ENCODE measurements at places on chromosomes 11 and 22.

- DNase-seq, result no peak
Measured at GRCh38 chr11:100484948-100485347, 202.1 kb upstream of the ARHGAP42 start.

- DNase-seq, result no peak
Measured at GRCh38 chr22:26464312-26464711, 19.3 kb downstream of the HPS4 start.

DNA sequence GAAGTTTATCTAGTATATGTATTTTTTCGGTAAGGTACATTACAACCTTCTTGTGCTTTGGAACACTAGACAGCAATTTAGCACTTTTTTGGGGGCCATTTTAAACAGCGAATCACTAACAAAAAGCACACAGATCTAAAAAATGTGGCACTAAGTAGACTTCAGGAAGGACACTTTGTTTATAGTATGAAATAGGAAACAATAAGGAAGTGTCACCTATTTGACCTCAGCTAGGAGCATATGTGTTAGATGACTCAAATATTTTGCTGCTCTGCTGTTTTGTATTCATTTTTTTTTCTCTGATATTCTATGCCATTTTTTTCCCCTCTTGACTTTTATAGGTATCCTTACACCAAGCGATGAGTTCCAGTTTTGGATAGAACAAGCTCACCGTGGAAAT lies 5.6 kb downstream of the DYNC2H1 start:
- no peak for DNase-seq

- no peak for DNase-seq
Measured at GRCh38 chr11:103497268-103497667, 388.0 kb downstream of the DYNC2H1 start.

DNA sequence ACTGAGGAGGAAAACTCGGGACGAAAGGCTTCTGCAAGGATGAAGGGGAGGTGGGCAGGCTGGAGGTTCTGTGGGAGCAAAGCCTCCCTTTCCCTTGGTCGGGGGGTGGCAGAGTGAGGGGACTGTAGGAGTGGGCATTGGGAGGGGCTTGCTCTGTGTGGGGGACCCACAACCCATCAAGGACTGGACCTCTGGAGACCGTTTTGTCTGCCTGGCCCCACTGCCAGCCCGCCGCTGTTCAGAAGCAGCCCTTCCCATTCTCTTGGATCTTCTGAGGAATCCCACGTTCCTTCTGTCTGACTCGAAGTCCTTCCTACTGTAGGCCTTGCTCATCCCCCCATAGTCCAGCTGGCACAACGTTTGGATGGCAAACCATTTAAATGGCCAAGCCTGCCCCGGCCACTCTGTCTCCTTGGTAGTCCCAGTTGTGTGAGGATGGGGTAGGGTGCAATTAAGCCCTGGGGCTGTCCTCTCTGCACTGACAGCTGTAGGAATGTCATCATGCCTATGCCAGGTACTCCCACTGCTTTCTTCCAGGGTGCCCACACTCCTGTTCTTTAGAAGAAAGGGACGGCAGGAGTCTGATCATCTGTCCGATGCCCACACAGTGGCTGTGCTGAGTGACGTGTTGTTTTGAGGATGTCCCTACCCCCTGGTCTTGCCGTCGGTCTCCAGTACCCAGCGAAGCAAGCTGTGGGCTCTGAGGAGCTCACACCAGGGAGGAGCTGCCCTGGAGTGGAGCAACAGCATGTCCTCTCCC lies 17.0 kb upstream of the NECTIN1 start:
- no peak for DNase-seq

GRCh38 chr11:107916671-107917241 lies 11.5 kb upstream of the RAB39A start:
- DNase-seq, result no peak

- DNase-seq, result no peak
Measured at GRCh38 chr22:49291781-49292180, 535.9 kb downstream of the BRD1 start.

DNA sequence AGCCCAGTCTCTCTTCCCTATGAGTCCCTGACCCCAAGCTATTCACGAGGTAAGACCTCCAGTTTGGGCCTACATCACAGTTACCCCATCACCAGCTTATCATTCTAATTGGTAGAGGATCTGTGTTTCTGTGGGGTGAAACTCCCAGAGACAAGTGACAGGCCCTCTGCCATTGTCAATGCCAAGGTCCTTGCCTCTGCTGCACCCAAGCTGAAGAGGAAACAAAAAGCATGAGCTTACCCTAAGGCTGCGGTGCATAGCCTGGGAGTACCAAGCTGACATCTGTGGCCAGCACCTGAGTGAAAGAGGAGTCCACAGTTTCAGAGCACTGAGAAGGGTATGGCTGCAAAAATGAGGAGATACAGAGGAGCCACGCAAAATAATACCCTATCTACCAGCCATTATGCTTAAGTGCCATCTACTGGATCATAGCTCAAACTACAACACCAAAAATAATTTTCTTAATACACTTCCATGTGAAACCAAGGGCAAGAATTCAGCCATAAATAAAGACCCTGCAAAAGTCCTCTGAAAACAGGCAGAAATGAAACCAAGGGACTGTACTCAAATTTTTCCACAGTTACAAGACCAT lies 62.3 kb upstream of the ANO5 start:
- DNase-seq, result no peak

GRCh38 chr11:123381817-123382554 lies 48.1 kb upstream of the GRAMD1B start:
- DNase-seq, result peak; percentile 75

DNA sequence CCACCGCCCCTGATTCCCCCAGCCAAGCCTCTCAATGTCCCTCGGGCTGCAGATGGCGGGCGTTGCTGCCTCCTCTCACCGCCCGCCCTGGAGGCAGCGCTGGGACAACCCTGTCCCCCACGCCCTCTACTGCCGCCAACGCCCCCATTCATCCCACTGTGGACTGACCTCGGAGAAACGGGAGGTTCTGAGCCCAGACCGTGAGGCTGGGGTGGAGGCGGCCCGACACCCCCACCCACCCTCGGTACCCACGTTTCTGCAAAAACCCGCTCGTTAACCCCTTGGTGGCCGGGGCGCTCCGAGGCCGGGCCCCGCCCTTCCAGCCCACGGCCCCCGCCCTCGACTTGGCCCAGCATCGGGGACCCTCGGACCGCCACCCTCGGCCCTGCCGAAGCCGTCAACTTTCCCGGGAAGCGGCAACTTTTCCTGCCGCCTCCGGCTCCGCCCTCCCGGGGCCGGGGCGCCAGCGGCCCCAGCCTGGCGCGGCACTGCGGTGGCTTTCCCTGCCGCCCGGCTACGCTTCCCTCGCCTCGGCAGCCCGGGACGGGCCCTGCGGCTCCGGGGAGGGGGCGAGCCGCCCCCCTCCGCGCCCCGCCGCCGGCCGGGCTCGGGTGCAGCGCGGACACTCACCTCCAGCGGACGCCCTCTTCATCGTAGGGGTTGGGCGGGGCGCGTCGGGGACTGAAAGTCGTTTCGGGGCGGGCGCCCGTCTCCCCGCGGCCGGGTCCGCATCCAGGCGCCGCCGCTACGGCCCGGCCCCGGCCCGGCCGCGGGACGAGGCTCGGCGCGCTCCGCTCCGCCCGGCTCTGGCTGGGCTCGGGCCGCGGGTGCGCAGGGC lies 458 bp downstream of the RTN4R start:
- no peak for DNase-seq

DNA sequence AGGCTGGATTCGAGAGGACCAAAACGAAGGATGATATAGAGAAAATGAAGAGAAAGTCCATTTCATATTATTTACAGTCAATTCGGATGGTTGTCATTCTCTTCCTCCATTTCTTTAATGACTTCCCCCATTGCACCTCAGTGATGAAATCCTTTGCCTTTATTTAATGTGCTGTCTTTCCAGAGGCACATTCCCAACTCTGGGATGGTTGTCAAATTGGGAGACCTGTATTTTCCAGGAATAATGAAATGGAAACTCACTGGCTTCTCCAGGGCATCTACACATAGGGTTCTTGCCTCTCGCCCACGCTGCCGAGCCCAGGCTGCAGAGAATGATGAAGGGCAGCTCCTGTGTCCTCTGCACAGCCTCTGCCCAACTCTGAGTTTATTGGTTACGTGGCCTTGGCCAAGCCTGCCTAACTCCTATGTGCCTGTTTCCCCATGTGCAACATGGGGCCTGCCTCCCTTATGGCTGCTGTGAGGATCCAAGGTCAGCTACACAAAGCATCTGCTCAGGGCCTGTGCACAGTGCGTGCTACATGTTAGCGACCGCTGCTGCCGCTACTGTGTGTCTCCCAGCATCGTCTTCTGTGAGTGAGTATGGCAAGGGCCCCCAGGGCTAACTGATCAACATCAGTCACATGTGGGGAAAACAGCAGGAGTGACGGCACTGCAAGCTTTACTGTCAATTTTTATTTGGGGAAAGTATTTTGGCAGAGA lies 81.5 kb upstream of the BID start:
- no peak for DNase-seq

DNA sequence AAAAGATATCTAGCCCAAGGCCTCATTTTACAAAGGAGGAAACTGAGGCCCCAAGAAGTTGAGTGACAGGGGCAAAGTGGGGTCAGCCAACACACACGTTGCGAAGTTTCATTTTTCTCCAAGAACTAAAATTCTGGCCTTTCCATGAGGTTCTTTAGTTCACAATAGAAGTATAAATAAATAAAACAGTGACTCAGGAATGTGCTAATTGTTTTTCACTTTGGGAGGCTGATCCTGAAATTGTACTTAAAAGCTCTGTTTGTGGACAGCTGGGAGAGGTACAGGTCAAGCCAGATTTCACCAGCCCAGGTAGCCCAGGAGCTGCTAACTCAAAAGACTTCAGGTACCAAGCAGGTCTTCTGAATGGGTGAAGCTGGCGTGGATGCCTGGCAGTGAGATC lies 105.2 kb downstream of the TRAF6 start:
- DNase-seq, result no peak

DNA sequence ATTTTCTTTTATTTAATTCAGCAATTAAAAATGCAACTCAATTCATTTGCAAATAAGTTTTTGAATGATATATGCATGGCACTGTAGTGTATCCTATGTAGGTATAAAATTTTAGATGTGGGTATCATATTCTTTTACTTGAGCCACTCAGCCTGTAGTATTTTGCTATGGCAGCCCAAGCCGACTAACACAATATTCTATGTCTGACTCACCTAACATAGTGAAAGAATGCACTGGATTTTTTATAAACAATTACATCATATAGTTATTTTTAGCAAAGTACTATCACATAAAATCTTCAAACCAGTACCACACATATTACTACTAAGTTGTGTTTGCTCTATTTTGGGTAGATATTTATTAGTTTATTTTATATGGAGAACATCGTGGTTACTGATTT lies 21.9 kb upstream of the GRIA4 start:
- no peak for DNase-seq

- no peak for DNase-seq
Measured at GRCh38 chr11:110298301-110298765, 1.9 kb upstream of the RDX start.

- no peak for DNase-seq
Measured at GRCh38 chr11:63933459-63933858, 5.3 kb upstream of the NAA40 start.

DNA sequence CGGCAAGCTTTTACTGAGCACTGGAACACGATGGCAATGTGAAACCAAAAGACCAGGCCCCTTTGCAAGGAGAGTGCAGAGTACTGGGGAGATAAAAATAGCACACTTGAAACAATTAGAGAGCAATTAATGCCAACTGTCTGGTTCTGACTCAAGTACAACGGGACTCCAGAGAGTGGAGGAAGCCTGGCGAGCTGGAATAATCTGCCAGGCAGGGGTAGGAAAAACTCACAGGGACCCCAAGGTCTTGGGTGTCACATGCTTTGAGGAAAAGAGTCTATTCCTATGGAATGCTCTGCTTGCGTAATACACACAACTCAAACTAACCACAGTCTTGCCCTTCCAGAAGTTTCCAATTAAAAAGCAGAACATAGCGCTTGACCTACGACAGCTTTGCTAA lies 113.0 kb upstream of the CLMP start:
- DNase-seq, result no peak

- peak; percentile 90 for DNase-seq
Measured at GRCh38 chr11:112073941-112074811, at the start of the genes NKAPD1 and PIH1D2. Gene NKAPD1, plus strand, starts transcription at chr11:112074299. Its CDS starts 1,276 bp downstream, at chr11:112075575. Gene PIH1D2, minus strand, starts transcription at chr11:112074017. Its CDS starts 843 bp downstream, at chr11:112073174.

GRCh38 chr22:30506507-30506968 lies 1.0 kb upstream of the SEC14L4 start:
- DNase-seq, result no peak

GRCh38 chr11:660681-661444 lies 23.8 kb downstream of the DRD4 start:
- no peak for DNase-seq

GRCh38 chr11:117315285-117316196 lies 515 bp downstream of the BACE1 start:
- DNase-seq, result no peak

DNA sequence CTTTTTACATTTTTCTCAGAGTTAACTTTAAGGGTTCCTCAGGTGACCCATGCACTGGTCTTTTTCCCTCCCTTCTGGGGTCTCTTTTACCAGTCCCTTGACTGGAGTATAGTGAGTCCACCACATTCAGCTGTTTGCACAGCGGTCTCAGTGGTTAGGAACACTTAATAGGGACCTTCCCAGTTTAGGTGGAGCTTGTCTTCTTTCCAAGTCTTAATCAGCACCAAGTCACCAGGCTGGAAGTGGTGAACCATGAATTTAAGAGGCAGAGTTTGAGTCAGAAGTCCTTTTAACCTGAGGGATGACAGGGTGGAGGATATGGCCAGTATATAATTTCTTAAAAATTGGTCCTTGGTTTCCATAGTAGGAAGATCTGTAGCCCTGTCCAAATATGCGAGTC lies 349.7 kb upstream of the MPPED2 start:
- no peak for DNase-seq
